ENCODE measurements at places on chromosomes 13 and 19.
A peak's percentile ranks its signal among the peaks of the same experiment; 100 is the strongest.

DNA sequence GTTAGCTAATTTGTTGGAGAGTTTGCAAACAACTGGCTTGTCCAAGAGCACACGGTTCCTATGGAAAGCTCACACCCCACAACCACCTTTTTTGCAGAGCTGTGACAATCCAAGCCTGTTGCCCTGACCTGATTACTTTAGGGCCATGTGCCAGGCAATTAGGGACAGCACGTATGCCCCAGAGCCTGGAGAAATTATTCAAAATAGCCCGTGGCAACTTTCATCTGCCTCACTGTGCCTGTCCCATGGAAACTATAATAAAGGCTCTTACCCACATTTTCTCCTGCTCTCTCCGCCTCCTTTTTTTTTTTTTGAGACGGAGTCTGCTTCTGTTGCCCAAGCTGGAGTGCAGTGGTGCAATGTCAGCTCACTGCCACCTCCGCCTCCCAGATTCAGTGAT is 18.6 kb upstream of the FBN3 start:
- no peak for DNase-seq

DNA sequence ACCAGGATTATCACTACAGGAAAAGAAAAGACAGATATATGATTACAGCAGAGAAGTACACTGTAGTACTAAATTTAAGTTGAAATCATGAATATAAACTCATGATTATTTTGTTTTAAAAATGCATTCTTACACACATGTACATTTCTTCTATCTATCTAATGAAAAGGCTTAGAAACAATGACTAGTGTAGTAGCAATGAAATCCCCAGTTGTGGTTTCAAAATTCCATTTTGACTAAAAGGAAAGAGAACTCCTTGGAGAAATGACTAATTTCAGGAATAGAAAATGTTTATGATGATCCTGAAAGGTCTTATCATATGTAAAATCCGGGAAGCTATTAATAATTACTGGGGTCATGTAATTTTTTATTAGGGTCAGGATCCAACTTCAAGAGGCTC is 195.0 kb upstream of the STARD13 start:
- no peak for DNase-seq

DNA sequence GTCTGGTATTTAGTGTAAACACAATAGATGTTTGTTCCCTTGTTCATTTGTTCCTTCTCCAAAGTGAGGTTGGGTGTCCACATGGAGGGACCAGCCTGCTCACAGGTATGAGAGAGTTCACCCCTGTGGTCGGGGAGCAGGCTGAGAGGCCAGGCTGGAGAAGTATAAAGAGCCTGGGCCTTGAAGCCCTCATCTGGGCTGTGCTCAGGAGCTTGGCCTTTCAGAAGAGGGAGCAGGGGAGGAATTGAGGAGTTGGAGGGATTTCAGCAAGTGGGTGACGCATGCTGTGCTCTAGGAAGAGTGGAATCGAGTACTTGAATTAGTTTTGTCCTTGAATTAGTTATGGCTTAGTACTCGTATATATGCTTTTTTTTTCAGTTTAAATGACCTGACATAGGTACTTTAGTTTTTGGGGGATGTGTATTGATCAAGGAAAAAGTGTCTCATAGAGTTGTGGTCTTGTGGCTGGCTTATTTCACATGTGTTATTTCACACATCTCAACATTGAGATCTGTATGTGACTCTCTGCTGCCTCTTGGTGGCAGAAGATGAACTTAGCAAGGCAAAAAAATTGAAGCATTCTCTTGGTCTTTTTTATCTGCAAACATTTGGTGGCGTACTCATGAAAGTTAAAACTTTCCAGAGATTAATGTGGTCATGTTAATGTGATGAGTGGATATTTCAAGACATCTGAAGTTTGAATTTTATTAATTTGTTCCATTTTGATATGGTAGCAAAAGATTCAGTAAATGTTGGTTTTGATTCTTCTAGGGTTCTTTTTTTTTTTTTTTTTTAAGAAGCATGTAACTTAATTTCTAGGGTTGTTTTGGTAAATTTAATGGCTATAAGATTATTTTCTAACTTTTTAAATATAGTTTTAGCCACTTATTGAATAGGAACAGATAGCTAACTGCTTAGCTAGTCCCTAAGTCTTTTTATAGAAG is 54.3 kb downstream of the SLAIN1 start:
- no peak for DNase-seq

DNA sequence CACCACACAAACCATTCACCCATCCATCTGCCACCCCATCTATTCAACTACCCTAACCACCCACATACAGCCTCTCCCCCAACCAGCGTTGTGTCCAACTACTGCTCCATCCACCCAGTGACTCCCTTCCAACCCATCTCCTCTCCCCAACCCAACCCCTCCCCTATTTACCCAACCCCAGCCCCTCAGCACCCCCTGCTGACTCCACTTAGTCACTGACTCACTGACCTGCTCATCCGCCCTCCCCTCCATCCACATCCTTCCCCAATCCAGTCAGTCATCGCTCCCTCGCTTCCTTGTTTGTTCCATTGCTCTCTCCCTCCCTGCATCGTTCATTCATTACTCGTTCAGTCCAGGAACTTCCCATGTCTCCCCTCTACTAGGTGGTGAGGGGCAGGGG is 39.2 kb downstream of the KCNC3 start:
- no peak for DNase-seq

DNA sequence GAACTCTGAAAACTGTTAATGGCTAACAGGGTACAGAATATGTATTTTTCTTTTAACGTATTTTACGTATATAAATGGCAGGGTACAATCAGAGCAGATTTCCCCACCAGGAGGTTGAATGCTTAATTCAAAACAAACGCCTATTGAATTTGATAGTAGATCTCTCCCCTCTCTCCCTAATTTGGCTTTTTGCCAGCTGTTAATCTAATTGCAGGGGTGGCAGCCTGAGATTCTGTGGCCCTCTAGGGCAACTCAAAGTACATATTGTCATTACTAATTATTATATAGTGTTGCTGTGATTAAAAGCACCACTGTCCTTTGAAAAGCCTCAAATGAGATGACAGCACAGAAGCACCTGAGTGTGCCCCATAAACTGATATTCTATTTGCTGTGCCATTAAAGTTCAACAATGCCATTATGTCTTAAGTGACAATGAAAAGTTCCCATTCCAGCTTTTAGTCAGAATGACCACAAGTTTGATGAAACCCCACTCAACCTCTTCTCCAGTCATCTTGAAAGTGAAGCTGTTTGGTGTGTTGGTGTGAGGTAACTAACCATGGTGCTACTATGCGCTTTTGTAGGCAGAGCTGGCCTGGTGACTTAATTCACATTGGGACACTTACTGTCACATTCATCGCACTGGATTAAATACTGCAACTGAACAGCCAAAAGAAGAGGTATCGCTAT is 351.4 kb downstream of the KCNRG start:
- no peak for DNase-seq

- DNase-seq = no peak
Observed at GRCh38 chr13:26558987-26559386, 1.5 kb downstream of the WASF3 start.

DNA sequence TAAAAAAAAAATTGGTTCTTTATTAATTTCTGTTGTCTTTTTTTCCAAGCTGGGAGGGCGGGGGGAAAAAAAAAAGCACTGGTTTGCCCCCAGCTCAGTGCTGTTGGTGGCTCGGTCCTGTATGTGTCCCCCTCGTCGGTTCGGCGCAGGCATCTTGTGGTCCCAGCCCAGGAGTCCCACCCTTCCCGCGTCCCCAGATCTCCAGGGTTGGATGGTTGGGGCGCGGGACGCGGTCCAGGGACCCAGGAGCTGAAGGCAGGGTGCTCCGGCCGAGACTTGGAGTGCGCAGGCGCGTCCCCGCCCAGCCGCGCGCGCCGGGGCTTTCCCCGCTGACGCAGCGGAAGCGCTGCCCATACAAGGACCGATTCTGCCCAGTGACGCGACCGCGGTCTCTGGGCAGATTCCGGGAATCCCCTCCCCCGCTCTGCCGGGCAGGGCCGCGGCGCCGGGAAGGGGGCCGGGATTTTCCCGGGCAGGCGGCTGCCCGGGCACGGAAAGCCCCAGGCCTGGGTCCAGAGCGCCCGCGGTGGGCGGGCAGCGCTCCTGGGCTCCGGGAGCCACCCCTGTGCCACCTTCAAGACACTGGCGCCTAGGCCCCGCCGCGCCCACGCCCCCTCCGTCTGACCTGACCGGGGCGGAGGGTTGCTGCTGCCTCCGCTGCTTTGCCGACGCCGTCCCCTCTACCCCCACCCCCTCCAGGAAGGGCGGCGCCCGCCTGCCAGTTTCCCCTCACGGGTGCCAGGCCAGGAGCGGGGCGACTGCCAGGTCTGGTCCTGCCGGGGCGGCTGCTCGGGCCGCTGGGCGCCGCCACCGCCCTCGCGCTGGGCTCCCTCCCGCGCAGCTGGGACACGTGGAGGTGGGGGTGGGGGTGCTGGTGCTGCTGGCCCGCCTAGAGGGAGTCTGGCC is 2.3 kb downstream of the JUNB start:
- peak; percentile 94 for DNase-seq

DNA sequence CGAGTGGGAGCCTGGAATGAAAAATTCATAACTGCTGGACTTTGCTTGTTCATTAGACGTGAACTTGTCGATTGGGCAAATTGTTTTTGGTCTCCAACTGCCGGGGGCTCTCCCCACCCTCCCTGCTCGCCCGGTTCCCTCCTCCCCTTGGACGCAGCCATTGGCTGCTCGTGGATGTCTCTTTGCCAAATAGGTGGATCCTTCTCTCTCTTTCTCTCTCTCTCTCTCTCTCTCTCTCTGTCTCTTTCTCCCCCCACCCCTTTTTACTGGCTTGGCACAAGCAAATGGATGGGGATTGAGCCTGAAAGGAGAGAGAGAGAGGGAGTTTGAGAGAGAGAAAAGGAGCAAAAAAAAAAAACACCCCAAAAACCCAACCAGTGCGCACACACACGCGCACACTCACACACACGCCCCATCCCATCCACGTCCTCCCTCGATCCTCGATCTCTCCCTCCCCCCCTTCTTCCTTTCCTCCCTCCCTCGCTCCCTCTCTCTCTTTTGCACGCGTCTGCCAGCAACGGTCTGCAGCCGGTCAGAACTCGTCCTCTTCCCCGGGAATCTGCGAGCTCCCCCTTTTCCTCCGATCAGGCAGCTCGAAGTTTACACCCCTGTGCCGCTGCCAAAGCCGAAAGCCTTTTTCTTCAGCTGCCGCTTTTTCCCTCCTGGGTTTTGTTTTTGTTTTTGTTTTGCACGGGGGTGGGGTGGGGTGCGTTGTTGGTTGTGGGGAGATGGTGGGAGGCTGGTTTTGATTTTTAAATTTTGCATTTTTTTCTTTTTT is 27.8 kb downstream of the NFIX start:
- DNase-seq = peak; percentile 93

DNA sequence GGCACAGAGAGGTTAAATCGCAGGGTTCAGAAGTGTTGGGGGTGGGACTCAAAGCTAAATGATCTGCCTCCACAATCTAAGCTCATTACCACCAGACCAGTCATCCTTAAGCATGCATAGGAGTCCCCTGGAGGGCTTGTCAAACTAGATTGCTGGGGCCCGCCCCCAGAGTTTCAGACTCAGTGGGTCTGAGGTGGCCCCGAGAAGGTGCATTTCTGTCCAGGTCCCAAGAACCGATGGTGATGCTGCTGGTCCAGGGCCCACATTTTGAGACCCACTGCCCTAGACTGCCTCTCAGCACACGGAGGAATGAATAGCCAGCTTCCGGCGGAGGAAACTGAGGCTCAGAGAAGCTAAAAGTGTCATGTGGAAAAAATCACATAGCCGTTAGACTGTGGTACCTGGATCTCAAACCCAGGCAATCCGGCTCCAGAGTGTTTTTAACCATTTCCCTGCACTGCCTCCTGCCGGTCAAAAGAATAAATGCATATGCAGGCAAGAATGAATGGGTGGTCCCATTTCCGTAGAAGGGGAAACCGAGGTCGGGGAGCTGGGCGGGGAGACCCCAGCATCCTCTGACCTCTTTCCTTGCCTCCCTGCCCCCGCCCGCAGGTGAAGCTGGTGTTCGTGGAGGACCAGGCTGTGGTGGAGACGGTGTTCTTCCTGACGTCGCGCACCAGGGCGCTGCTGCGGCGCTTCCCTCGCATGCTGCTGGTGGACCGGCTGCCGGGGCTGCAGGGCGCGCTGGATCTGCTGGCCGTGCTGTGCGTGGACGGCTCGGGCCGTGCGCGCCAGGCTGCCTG is 23.8 kb downstream of the ZSWIM9 start:
- DNase-seq = no peak

DNA sequence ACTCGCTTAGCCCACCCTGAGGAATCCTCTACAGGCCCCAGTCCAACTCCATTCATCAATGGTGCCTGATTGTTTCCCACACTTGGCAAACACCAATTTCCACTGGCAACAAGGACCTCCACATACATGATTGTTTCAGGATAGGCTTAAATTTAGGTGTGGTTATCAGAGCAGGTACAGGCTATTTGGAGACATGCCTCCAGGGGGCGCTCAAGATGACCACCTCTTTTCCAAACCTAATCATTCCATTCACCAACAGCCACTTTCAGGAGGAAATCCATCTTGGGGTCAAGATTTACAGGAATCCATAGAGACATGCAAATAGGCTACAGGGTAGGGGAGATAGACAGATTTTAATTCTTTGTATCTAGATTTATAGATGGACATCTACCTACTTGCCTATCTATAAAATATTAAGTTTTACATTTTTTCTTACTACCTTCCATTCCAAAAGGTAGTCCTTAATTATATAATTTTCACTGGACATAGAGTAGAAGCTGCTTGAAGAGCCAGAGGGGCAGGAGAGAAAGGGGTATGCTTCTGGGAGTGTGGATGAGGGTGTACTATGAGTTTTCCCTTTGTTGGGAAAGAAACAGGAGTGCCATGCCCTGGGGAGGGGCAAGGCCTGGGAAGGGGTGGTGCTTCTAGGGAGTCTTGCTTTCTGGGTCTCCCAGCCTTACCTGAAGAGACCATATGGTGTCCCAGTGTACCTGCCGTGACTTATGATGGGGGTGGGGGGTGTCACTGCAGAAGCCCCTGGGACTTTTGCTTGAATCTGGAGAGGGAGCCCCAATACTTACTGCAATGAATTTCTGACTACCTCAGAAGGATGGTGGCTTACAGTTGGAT is 14.1 kb upstream of the PCDH8 start:
- DNase-seq = no peak

DNA sequence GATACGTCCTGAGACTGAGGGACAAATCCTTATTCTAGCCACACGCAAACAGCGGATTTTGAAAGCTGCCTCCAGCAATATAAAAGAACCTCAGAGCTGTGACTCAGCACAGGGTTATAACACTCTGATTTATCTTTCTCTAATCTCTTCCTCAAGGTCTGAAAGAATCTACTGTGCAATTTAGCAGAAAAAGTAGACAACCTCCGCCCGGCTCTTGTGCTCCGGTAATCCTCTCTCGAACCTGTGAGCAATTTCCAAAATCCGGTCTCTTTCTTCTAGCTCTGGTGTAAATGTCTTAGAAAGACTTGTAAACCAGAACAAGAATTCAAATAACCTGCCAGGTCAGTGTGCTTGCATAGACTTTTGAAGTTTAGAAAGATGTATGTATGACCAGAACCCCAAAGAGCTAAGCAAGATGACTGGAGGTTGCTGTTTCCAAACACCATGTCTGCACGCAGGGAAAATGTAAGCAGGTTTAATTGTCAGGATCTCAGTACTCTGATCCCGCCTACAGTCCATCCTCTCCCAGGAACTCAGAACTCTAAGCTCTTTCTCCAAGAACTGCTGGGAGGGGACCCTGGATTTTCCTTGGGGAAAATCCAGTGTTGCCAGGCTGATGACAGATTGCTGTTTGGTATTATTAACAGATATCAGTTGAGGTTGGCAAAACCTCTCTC is 338.1 kb downstream of the RFC3 start:
- no peak for DNase-seq
